ENCODE measurements at places on chromosomes 6 and 20.

DNA sequence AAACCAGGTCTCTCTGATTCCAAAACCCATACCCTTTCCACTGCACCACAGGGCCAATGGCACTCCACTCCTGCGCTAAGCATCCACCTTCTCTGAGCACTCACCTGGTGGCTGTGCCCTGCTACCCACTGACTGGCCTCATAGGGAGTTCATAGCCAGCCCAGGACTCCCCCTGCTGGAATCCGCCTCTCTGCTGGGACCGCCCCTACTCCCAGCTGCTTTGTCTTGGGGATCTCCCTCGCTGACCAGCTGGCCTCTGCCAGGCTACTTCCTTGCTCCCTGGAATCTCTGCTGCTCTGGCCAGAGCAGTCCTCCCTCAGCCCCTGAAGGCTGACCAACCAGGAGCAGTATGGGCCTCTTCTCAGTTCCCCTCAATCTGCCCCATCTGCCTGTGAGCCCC is 129.7 kb downstream of the FAXC start:
- peak; percentile 60 for DNase-seq

DNA sequence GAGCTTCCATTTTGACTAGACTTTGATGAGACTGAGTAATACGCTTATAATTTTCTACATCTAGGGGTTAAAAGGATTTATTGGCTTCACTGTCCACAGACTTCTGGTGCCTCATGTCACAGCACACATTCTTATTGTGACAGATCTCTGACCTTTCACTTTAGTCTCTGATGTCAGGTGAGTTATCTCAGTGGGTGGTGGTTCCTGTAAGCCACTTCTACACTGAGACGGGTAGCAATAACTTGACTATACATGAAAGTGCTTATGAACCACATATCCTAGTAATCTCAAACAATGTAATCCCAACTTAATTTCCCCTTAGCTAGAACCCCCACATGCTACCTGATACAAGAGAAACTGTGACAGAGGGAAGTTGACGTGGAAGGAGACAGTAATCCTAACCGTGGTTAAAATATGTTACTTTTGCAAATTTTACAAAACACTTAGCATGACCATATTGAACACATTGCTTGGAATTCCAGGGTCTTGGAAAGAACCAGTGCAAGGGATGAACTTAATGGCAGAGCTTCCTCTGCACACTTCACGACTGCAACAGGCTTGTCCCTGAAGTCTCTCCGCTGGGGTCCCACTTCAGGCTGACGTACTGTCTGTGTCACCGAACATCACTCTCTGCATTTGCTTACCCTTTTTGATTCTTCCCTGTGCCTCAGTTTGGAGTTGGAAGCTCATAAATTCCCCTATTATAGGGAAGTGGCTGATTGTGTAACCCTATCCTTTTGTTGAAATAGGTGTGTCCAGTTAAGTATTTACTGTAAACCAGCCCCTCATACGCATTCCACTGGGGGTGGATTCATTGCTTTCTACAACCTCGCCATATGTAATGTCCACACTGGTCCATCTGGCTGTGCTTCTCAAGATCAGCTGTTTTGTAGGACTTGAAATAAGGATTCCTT is 6.4 kb upstream of the TRIM40 start:
- DNase-seq, result no peak

GRCh38 chr6:106872049-106872448 is 102.5 kb downstream of the CD24 start:
- DNase-seq, result peak; percentile 77

- peak; percentile 35 for DNase-seq
These were observed 64.4 kb upstream of the TMEM170B start for GRCh38 chr6:11473008-11473740.

- peak; percentile 70 for DNase-seq
These were observed 175.6 kb upstream of the PDE7B start for GRCh38 chr6:135675862-135676261.

DNA sequence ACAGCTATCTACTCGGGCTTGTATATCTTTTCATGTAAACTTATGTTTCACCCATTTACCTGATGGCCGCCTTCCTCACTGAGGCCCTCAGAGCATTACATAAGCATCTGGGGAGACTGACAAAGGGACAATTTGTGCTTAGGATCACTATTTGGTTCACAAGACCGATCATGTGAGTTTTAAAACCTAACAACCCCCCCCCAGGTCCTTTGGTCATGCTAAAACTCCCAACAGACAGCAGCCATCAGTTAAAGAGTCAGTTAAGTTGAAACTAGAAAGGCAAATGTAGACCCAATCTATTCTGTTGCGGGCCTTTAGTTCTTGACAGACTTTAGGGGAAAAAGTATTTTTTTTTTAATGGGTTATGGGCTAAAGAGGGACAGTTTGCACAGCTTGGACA is 205.0 kb upstream of the RNF24 start:
- DNase-seq, result no peak

DNA sequence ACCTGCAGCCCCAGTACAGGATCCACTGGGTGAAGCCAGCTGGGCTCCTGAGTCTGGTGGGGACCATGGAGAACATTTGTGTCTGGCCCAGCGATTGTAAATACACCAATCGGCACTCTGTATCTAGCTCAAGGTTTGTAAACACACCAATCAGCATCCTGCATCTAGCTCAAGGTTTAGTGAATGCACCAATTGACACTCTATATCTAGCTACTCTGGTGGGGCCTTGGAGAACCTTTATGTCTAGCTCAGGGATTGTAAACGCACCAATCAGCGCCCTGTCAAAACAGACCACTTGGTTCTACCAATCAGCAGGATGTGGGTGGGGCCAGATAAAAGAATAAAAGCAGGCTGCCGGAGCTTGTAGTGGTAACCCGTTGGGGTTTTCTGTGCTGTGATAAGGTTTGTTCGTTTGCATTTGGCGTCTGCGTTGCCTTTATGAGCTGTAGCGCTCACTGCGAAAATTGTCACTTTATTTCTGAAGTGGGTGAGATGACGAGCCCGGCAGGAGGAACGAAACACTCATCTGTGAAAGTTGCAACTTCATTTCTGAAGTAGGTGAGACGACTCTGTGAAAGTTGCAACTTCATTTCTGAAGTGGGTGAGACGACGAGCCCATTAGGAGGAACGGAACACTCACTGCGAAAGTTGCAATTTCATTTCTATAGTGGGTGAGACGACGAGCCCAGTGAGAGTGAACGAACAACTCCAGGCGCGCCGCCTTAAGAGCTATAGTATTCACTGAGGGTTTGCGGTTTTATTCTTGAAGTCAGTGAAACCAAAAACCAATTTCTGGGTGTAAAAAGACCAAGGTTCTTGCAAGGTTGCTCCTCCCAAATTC is 31.1 kb downstream of the SERPINB6 start:
- no peak for DNase-seq

DNA sequence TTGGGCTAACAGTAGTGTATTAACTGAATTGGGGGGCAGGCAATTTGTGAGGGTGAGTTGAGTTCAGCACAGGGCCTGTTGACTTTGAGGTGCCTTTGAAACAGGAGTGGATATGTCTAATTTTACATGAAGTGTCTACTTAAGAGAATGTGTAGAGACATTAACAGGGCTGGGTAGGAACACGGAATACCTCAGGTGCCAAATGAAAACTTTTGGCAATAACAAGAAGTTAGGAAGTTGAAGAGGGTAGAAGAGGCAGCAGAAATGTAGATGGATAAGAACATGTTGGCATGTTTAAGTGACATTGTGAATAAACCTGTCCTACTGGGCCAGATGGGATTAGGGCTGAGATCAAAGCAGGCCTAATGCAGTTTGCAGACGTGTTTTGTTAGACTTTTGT is 117.0 kb downstream of the SLC16A10 start:
- no peak for DNase-seq

- DNase-seq, result peak; percentile 40
These were observed 102.4 kb downstream of the TNFRSF21 start for GRCh38 chr6:47207261-47207660.

DNA sequence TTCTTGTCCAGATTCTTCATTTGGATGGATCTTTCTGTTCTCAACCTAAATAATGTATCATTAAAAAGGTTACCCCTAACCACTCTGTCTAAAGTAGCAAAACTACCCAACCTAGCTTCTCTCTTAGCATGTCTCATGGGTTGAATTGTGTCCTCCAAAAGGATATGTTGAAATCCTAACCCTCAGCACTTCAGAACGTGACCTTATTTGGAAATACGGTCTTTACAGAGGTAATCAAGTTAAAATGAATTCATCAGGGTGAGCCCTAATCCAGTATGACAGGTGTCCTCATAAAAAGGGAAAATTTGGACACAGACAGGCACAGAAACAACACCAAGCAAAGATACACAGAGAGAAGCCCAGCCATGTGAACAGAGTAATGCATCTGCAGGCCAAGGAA is 6.1 kb upstream of the FRK start:
- DNase-seq, result no peak

GRCh38 chr6:125114248-125114858 is 39.2 kb upstream of the TPD52L1 start:
- peak; percentile 61 for DNase-seq

- no peak for DNase-seq
These were observed 445.9 kb downstream of the PHF3 start for GRCh38 chr6:64081453-64081852.

GRCh38 chr6:35637911-35638310 is 50.8 kb downstream of the FKBP5 start:
- DNase-seq, result no peak

Measured in kidney tubule cell (primary cell).